Posterior vena cava (tissue), 2 donors: ENCODE measurements at places on chromosomes 4 and X. TPM values are rescaled to one million over a fixed set of nuclear protein-coding genes. Genes with fewer than 3 reads are reported as not detected.

GBA3 gene
- 0.19 TPM for total RNA-seq

GAB1 gene
- total RNA-seq: 36.6 TPM

SPIN4 gene
- 8.6 TPM for total RNA-seq

MFSD8 gene
- 22.8 TPM for total RNA-seq

RTL9 gene
- total RNA-seq: 0.28 TPM

- DNase-seq: no peak
Observed at GRCh38 chr4:97762115-97762512, 381.2 kb downstream of the STPG2 start.

GRCh38 chrX:72137846-72138495 lies 6.3 kb upstream of the RTL5 start:
- no peak for DNase-seq

DNA sequence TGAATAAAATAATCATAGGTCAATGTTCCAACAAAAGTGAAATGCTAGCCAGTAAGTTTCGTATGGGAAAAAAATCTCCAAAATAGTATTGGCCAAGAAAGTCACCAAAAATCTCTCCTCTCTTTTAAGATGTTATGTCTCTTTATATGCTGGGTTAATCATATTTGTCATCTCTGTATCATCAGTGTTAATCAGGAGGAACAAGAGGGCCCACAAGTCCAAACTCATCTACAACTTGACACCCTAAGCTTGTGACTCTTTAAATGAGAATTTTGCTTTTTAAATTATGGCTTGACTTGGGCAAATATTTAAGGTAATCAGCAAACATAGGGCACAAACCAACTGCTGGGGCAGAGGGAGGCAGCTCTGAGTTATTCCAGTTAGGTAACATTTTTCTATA lies 75.5 kb downstream of the AMMECR1 start:
- DNase-seq: no peak

- DNase-seq: no peak
Observed at GRCh38 chrX:140815868-140816267, 106.3 kb downstream of the LINC00632 start.

- peak; percentile 92 for DNase-seq
Observed at GRCh38 chrX:49172280-49172780, 632 bp downstream of the PLP2 start.

DNA sequence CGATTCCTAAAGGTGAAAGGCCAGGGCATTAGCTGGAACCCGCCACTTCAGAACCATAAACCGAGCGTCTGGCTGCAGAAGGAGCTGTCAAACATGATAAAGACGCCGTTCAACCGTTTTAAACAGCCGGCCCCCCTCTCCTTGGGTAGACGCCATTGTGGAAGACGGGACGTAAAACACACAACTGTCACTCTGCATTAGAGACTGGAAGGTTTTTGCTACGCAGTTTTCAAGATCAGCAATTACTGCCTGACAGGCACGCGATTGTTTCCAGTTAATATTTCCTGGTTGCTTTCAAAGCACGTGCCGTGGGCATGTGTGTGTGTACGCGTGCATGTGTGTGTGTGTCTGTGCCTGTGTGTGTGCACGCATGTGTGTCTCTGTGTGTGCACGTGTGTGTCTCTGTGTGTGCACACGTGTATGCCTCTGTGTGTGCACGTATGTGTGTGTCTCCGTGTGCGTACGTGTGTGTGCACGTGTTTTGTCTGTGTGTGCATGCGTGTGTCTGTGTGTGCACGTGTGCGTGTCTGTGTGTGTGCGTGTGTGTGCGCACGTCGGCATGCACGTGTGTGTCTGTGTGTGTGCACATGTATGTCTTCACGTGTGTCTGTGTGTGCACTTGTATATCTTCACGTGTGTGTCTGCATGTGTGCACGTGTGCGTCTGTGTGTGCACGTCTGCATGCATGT lies 48.8 kb downstream of the SHOX start:
- DNase-seq: no peak

DNA sequence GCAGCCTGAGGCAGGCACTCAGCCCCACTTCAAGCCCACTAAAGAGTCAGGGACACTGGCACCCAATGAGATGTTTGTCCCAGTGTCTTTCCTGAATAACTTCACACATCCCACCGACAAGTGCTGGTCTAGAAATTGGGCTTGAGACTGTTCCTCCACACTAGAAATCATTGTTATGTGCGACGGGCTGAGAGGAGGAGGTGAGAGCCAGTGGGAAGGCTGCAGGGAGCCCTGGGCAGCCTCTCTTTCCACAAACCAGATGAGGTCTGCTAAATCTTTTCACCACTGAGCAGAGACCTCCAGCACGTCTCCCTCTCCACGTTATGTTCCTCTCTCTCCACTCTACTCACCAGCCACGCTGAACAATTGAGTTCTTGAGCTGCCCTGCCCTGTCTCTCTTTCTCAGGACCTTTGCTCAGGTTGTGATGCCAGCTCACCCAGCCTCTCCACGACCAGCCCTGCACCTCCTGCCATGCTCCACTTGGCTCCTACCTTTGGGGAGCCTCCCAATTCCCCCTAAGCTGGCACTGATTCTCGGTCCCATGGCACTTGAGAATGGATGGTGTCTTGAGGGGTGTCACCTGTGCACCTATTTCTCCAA lies 8.4 kb downstream of the SCD5 start:
- DNase-seq: no peak

GRCh38 chrX:22063284-22063683 lies 31.2 kb downstream of the PHEX start:
- no peak for DNase-seq

DNA sequence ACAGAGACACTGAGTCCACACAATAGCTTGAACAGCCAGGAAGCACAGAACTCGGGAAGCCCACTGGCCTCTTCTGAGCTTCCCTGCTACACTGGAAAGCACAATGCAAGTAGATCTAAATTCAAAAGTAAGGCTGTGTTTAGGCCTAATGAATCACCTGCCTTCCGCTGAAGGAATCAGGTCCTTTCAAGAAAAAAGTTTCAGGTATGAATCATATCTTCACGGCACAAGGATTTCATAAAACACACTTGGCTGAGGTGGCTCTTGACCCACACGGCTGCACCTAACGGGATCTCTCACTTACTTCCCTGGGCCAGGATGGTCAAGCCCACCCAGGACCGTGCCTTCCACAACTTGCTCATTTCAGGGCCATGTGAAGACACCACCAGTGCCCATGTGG lies 59.3 kb downstream of the IRF2 start:
- no peak for DNase-seq

- DNase-seq: no peak
Observed at GRCh38 chr4:17726911-17727310, 54.5 kb downstream of the FAM184B start.

DNA sequence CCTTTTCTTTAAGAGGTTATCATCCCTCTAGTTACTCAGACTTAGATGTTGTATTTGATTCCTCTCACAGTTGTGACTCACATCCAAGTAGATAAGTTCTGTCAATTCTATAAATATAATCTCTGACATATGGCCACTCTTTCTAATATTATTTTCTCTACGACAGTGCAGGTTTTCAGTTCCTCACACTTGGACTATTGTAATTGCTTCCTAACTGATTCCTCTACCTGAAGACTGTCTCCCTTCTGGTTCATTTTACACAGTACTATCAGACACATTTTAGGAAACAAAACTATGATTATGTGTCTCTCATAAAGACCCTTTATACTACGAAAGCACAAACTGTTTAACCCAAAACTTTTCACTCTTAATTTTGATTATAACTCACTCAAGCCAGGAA lies 31.3 kb upstream of the GNRHR start:
- DNase-seq: no peak

DNA sequence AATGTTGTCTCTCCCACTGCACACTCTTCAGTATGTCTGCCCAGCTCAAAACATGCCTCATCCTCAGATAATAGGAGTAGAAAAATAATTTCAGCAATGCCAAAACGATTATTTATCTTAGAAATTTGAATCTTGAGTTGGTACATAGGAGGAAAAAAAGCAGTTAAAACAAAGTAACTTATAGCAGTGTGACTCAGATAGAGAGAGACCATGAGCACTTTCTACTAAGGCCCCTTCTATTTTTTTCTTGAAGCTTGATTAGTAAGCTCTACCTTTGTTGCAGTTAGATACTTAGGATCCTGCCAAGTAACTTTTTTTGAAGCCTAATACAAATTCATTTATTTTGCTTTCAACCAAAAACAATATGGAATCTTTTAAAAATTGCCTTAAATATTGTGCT lies 212.3 kb downstream of the MAD2L1 start:
- no peak for DNase-seq

DNA sequence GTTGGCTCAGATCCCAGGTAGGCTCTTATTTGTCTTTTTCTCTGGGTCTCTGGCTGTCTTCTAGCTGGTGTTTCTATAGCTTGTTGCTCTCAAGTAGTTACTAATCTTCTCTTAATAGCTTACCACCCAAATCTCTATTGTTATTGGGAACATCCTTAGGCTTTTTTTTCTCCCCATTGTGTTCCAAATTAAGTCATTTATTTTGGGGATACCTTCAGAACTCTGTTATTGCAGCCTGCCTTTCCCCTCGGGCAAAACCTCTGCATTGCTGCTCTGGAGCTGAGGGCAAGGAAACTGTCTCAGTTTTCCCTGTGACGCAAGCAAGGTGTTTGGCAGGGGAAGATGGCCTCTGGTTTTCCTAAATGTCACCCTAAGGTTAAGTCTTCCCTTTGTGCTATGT lies 338.1 kb upstream of the ZCCHC13 start:
- no peak for DNase-seq

DNA sequence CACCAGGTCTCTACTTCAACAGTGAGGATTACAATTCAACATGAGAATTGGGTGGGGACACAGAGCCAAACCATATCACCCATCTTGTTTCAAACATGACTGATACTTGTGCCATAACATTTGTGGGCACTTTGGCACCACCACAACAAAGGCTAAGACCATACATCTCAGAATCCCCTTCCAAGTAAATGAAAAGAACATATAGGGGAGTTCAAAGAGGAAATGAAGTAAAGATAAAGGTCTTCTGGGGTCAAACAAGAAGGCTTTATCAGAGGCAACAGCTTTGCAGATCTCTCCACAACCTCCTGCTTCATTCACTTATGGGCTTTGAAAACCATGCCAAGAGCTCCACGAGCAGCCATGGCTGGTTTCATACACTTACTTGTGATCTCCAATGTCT lies 122.7 kb downstream of the ANKRD50 start:
- DNase-seq: no peak

DNA sequence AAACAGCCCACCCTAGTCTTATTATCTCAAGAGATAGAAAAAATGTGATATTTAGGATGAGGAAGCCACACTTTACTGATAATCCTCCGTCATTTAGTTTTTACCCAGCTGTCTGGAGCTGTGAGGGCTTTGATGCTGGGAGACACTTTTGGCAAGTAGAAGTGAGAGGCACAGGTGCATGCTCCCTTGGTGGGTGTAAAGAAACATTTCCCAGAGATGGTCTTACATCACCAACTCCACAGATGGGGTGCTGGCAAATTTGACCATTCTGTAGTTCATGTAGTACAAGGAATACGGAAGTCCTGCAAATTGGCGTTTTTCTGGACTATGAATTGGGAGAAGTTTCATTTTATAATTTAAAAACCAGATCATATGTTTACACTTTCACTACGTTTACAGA lies 28.5 kb downstream of the TRIM61 start:
- DNase-seq: no peak

- DNase-seq: no peak
Observed at GRCh38 chr4:122755675-122756074, 23.2 kb downstream of the BBS12 start.

- no peak for DNase-seq
Observed at GRCh38 chrX:24017674-24018073, 9.3 kb downstream of the KLHL15 start.

DNA sequence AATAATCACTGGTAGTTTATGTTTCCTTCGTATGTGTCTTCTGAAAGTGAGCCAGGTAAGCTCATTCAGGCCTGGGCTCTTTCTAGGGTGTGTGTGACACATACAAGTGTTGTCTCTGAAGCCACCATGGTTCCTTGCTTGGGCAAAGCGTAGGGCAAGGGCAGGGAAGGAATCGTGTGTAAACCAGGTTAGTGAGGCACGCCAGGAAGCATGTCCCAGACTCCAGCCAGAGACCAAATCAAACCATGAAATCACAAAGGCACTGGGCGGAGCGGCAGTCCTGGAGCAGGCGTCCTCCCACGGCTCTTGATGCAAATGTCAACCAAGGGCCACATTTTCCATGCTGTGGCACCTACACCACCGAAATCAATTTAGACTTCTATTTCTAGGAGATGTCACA lies 67.0 kb downstream of the NYX start:
- no peak for DNase-seq
